Natural killer cell treated with Interleukin-12 subunit alpha and Interleukin-12 subunit beta and Interleukin-15 and Interleukin-18, amount 100 ng/mL, for 72 hours (primary cell): ENCODE measurements at places on chromosomes 7 and 10. TPM values are rescaled to one million over a fixed set of nuclear protein-coding genes. Genes with fewer than 3 reads are reported as not detected.

DNA sequence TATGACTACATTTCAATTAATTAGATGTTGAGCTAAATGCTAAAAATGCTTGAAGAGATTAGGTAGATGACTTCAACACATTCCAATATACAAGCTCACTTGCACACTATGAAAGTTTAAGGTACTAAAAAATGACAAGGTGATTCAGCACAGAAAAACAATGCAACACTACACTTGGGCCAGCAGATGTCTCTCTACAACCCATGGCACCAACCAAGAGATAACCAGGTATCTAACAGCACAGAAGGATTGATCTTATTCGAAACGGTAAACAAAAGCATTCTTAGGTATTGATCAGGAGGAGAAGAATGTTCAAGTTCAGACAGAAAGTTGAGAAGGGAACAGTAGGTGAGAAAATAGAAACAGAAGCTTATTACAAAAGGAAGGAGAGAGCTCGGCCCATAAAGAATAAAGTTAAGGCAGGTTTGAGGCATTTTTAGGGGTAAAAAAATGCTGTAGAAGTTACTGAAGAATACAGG lies 248.2 kb upstream of the KLF14 start:
- DNase-seq, result no peak

DNA sequence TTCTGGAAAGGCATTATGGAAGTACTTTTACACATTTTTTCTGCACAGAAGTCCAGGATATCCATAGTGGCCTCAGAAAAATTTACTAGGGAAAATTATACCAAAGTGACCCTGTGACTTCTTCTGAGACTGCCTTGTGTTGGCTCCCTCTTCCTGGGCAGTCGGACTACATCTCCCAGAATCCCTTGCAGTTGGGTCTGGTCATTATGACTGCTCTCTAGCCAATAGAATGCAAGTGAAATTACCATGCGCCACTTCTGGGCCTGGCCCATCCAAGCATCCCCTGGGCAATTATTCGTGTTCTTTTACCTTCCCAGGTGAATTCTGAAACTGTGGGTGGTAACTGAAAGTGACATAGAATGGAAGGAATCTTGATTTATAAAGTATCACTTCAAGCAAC lies 430.9 kb downstream of the ACTR3B start:
- no peak for DNase-seq

DNA sequence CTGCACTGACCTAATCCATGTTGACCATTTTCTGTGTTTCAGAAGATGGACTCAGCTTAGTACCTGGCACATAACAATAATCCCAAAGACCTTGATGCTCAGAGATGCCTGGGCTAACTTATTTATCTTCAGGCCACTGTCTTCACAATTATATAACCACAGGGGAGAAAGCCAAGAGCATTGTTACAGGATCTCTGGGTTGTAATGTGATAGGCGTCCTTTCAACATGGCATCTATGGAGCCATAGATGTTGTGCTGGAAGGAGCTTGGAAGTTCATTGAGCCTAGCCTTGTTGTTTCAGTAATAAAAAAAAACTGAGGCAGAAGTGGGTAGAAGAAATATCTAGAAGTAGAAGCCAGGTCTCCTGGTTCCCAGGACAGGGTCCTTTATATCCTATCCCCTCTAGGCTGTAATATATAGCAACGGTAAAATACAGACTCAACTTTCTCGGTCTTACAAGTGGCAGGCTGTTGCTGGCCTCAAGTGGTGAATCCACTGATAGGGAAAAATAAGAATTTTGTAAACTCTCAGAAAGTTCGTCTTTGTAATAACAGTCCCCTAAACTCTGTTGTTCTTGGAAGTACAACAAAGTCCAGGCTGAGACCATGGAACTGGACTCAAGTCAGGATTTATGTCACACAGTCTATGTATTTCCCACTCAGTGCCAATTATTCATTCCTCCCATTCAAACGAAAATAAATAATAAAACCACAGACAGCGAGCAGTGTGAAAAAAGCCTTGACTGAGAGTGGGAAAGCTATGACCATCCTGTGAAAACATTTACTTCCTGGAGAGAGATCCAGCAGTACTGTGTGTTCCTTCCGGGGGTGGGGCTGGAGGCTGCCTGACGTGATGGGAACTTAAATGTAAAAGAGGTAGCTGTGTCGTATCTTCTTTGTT lies 277.6 kb downstream of the REEP3 start:
- DNase-seq, result no peak

DNA sequence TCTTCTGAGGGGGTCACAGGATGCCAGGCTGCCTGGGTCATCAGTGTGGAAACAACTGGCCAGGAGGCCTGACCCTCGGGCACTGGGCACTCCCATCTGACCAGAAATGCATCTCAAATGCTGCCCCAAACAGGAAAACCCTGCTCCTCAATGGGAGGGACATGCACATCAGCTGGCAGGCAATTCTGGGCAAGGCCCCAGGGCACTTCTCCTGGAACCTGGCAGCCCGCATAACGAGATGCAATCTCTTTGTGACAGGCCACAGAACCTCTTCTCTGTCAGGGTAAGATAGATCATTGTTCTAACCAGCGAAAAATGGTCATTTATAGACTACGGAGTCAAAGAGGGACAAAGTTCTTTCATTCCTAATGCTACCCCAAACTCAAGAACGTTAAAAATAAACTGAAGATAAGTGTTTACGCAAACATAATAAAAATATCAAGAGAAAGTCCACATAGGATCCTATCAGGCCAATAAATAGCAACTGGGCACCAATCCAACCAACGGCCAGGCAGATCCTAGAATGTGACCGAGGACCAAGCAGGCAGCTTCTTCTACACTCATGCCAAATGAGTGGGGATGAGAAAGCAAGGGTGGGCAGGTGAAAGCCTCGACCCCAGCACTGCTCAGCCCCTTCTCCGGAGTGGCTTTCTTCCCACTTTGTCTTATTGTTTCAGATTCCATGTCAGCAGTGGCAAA lies 212.3 kb downstream of the TCERG1L start:
- no peak for DNase-seq

- no peak for DNase-seq
These were observed 140.6 kb downstream of the PTPN20 start for GRCh38 chr10:47051741-47052238.

GRCh38 chr7:124790645-124791044 lies 25.1 kb upstream of the GPR37 start:
- DNase-seq, result no peak

- no peak for DNase-seq
These were observed 134.3 kb upstream of the PDE1C start for GRCh38 chr7:32204361-32205018.

GRCh38 chr7:107667341-107667740 lies 6.7 kb downstream of the SLC26A4 start:
- no peak for DNase-seq

GRCh38 chr10:21449288-21449966 lies 76.1 kb downstream of the SKIDA1 start:
- DNase-seq, result no peak

DNA sequence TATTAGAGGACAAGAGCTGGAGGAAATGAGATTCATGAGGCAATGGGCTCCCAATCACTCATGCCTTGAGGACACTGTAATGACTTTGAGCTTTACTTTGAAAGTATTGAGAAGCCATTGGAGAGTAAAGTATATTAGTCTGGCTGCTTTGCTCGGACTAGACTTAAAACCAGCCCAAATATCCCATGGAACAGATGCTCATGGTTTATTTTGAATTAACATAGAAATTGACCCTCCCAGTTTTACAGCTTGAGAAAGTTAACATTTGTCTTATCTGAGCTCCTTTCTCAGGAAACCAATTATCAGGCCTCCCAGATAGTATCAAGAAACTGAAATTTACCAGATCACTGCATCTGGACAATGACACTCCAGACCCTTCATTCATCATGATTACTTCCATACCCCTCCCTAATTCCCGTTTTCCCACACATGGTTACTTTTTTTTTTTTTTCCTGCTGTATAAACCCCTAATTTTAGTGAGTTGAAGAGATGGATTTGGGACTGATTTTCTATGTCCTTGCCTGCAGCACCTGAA lies 270.8 kb upstream of the SMIM30 start:
- no peak for DNase-seq

DNA sequence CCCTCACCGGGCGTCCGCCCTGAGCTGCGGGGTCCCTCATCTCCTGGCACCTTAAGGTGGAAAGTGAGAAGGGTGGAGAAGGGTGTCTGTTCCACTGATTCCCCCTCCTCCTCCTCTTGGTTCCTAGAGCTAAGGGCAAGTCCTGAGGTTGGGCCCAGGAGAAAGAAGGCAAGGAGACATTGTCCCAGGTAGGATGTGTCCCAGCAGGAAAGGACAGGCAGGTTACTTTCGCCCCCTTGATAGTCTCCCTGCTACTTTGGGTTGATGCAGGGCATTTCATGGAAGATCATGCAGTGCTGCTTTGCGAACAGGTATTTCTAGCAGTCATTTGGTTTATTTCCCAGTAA lies 582 bp downstream of the STEAP2 start:
- DNase-seq, result no peak

Gene UBE2D1
- 12.7 TPM for total RNA-seq

Gene VWA2
- total RNA-seq, result not detected

Gene LHPP
- 4.4 TPM for total RNA-seq

Gene C7orf57
- 0.57 TPM for total RNA-seq

Gene ACHE
- total RNA-seq, result 0.73 TPM

Gene SOSTDC1
- total RNA-seq, result not detected

Gene VIPR2
- 0.36 TPM for total RNA-seq
